ENCODE measurements at places on chromosomes 1 and 21.

- H3K4me3 ChIP-seq, result no peak overlapping the region
- DNase-seq, result no peak
- H3K4me1 ChIP-seq, result no peaks in the 10 kb centered on the region
- no peak overlapping the region for H3K27ac ChIP-seq
- no peaks in the 10 kb centered on the region for H3K36me3 ChIP-seq
These were observed 139.2 kb downstream of the NTMT2 start for GRCh38 chr1:170284951-170285350.

DNA sequence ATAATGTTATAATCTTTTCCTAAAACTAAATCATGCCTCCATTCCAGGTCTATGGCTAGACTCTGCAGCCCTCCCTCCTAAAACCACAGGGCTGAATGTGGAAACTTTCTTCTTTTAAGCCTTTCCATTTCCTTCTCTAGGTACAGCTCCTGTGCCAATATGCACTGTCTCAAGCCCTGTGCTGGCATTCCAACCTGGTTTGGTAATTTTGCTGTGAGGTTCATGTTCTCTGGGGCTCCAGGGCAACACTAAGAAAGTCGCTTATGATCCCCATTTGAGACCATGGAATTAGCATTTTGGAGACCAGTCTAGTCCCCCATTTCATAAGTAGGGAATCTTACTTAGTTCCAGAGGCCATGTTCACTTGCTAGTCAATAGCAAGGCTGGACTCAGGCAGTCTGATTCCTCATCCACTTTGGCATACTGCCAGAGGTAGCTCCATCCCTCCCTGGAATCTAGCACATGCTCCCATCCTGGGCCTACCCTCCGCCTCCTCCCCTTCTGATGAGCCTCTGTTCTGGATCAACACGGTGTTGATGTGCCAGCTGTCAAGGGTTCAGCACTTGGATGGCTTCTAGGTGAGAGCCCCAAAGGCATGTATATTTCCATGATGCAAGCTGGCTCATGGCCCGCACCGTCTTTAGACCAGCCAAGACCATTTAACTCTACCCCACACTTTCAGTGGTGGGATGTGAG, 36.5 kb downstream of the ZMYND12 start:
- DNase-seq, result no peak
- H3K36me3 ChIP-seq, result no peaks in the 10 kb centered on the region
- H3K4me3 ChIP-seq, result no peak overlapping the region
- no peak overlapping the region for H3K27ac ChIP-seq
- no peaks in the 10 kb centered on the region for H3K4me1 ChIP-seq
- H3K27me3 ChIP-seq, result peaks cover 39% of the 10 kb centered on the region

DNA sequence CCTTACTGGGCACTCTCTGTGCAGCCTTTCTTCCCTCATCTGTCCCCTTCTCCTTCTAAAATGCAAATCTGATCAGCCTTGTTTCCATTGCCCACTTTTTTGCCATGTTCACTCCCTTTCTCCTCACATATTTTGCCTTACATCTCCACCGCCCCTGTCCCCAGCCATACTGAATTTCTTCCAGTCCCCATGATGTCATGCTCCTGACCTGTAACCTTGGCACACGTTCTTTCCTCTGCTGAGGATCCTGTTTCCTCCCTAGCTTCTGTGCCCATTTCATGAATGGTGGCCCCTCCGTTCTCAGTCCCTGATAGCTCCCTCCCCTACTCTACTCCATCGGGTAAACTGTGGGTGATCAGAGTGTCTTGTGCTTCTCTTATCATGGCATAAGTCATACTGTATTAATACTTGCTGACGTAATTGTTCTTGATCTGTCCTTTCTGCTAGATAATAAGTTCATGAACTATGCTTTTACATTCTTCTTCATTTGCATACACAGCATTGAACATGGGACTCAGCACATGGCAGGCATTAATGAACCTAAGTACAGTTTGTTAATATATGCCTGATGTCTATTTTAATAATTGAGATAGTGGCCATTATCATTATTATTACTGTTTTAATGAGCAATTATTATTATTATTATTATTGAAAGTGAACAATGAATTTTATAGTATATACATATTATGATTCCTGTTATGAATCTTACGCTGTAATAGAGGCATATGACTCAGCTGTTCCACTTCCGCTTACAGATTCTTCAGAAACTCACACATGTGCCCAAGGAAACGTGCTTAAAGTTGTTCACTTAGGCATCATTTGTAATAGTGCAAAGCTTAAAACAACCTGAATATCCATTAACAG, 28.5 kb downstream of the MAP3K21 start:
- DNase-seq, result no peak
- peaks cover 11% of the 10 kb centered on the region for H3K4me1 ChIP-seq
- H3K36me3 ChIP-seq, result peaks cover 3% of the 10 kb centered on the region
- no peaks in the 10 kb centered on the region for H3K27me3 ChIP-seq
- H3K27ac ChIP-seq, result no peak overlapping the region
- H3K4me3 ChIP-seq, result no peak overlapping the region

GRCh38 chr1:175597969-175598765, 145.2 kb downstream of the TNR start:
- H3K27me3 ChIP-seq, result peaks cover 15% of the 10 kb centered on the region
- no peaks in the 10 kb centered on the region for H3K36me3 ChIP-seq
- peaks cover 13% of the 10 kb centered on the region for H3K4me1 ChIP-seq
- H3K27ac ChIP-seq, result no peak overlapping the region

GRCh38 chr1:179921981-179922872, 32.4 kb upstream of the CEP350 start:
- peaks cover 52% of the 10 kb centered on the region for H3K36me3 ChIP-seq
- DNase-seq, result no peak
- H3K4me1 ChIP-seq, result peaks cover 5% of the 10 kb centered on the region
- no peaks in the 10 kb centered on the region for H3K27me3 ChIP-seq
- no peak overlapping the region for H3K4me3 ChIP-seq

DNA sequence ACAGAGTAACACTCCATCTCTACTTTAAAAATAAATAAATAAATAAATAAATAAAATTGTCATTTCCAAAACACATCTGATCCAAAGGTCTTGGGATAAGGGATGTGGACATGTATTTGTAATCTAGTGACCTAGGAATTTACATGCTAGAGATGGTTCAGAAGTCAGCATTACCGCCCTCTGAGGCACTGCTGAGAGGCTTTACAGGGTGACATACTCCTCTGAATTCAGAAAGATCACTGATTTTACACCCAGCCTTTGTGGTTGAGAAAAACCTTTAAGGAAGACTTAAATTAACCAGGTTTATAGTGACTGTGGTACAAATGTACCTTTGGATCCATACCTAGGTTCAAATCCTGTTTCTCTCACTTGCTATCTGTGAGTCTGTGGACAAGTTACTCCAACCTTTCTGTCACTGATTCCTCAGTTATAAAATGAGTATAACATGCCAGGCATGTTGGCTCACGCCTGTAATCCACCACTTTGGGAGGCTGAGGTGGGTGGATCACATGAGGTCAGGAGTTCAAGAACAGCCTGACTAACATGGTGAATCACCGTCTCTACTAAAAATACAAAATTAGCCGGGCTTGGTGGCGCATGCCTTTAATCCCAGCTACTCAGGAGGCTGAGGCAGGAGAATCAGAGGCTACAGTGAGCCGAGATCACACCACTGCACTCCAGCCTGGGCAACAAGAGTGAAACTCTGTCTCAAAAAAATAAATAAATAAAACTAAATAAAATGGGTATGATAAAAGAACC, 20.1 kb downstream of the OSBPL9 start:
- no peaks in the 10 kb centered on the region for H3K27me3 ChIP-seq
- no peak overlapping the region for H3K4me3 ChIP-seq
- no peak for DNase-seq

DNA sequence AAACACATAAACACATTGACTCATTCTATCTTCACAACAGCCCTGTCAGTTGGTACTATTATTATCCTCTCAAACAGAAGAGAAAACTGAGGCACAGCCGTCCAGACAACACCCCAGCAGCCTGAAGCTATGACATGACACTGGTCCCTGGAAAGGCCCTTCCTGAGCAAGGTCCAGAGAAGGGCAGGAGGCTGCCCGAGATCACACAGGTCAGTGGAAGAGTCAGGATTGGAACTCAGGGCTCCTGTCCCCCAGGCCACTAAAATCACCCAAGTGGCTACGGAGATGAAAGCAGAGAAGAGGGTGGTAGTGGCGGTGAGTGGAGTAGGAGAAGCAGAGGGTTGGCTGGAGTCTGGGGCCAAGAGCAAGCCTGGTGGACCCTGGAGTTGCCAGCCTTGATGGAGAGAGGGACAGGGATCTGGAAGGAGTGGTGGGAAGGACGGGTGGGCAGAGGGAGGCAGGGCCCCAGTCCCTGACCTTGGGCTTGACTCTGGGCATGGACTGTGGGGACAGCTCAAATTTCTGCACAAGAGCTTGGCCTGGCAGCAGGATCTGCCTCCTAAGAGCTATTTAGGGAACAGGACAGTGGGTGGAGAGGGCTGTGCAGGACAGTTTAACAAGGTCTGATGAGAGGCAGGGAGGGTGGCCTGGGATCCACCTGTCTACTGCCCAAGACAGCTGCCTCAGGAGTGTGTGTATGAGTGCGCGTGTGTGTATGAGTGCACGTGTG, 15.8 kb downstream of the MYOM3 start:
- no peak overlapping the region for H3K4me3 ChIP-seq
- H3K27ac ChIP-seq, result no peak overlapping the region
- H3K36me3 ChIP-seq, result no peaks in the 10 kb centered on the region

GRCh38 chr1:182785181-182785580, 4.4 kb upstream of the NPL start:
- DNase-seq, result no peak
- no peak overlapping the region for H3K4me3 ChIP-seq
- H3K27me3 ChIP-seq, result peaks cover 7% of the 10 kb centered on the region
- H3K4me1 ChIP-seq, result peaks cover 6% of the 10 kb centered on the region
- H3K36me3 ChIP-seq, result peaks cover 8% of the 10 kb centered on the region

GRCh38 chr1:16134066-16134801, 21.6 kb downstream of the EPHA2 start:
- no peaks in the 10 kb centered on the region for H3K4me1 ChIP-seq
- H3K27ac ChIP-seq, result no peak overlapping the region

- no peaks in the 10 kb centered on the region for H3K27me3 ChIP-seq
- H3K4me3 ChIP-seq, result no peak overlapping the region
- peaks cover 11% of the 10 kb centered on the region for H3K4me1 ChIP-seq
These were observed 116.6 kb upstream of the PRDX6 start for GRCh38 chr1:173360487-173361063.

DNA sequence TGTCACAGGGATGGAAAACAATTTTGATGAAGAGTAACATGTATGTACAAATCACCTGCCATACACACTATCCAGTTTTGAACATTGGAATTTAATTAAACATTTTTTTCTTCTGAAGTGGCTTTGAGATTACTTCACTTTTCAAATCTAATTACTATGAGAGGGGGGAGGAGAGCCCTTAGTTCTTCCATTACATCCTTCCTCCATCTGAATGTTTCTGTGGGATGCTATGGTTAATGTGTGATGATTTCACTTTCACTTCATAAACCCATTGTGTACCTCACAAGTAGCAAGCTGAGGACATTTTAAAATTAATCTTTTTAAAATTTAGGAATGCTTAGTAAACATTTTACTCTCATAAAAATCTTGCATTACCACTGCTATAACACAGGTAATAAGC, 156.9 kb downstream of the RUNX1 start:
- peaks cover 29% of the 10 kb centered on the region for H3K36me3 ChIP-seq
- H3K4me3 ChIP-seq, result no peak overlapping the region
- H3K27me3 ChIP-seq, result no peaks in the 10 kb centered on the region
- no peak overlapping the region for H3K27ac ChIP-seq
- DNase-seq, result no peak
- H3K4me1 ChIP-seq, result peaks cover 40% of the 10 kb centered on the region

DNA sequence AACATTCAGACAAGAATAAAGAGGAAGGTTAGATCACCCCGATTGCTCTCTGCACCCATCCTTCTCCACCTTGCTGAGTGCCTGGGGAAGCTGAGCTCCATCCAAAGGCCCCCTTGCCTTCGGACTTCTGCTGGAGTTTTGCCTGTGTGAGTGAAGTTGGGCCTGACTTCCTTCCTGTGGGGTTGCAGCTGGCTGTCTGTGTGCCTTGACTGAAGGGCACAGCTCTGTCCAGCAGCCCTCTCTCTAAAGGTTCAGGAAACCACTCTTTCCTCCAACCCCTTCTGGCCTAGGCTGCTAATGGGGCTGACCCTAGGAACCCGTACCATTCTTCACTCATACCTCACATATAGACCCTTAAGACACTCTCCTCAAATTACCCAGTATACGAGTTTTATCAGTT, 173.4 kb upstream of the HMCN1 start:
- no peak for DNase-seq
- H3K27ac ChIP-seq, result peak overlapping the region; percentile 92
- H3K4me1 ChIP-seq, result peaks cover 30% of the 10 kb centered on the region
- H3K36me3 ChIP-seq, result peaks cover 11% of the 10 kb centered on the region
- peak overlapping the region; percentile 73 for H3K4me3 ChIP-seq

DNA sequence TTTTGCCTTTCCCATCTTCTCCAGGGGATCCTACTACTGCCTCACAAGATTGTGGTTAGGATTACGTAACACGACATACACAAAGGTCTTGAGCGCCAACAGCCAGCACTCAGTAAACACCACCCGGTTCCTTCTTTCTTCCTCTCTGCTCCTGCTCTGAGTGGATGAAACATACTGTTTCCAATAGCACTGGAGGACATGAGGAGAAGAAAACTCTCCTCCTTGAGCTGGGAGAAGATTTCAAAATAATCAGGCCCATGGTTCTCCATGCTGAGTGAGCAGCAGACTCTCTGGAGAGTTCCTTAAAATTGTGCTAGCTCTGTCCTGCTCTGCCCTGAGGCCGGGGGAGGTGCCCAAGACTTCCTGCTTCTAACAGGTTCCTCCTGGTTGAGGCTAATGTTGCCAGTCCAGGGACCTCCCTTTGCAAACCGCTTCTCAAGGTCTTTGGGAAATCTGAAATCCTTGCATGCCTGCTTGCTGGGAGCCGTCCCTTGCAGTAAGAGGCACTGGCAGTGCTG, 29.4 kb upstream of the MX1 start:
- H3K27ac ChIP-seq, result peak overlapping the region; percentile 17
- peaks cover 42% of the 10 kb centered on the region for H3K36me3 ChIP-seq
- H3K27me3 ChIP-seq, result no peaks in the 10 kb centered on the region
- no peak overlapping the region for H3K4me3 ChIP-seq
- no peaks in the 10 kb centered on the region for H3K4me1 ChIP-seq

GRCh38 chr1:7026169-7026568, 240.9 kb downstream of the CAMTA1 start:
- H3K4me1 ChIP-seq, result no peaks in the 10 kb centered on the region
- no peak for DNase-seq
- H3K27ac ChIP-seq, result no peak overlapping the region
- no peak overlapping the region for H3K4me3 ChIP-seq

DNA sequence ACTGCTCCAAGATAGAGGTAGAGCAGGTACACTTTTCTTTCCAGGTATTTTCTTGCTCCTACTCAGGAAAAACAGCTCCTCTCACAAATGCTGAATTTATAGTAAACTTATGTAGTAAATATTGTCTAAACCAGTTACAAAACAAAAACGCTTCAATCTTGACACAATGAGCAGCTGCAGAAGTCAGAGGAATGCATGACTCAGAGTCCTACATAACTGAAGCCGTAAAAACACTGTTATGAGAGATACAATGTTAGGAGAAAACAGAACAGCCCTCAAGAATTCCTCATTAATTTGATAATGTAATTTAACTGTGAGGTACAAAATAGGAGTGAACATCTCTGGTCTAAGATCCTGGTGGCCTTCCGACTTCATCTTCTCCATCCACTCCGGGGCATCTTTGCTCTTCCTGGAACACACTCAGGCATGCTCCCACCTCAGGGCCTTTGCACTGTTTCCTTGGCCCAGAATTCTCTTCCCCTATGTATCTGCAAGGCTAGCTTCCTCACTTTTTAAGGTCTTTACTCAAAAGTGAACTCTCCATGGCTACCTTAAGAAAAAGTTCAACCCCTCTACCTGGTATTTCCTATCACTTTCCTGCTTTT, 138.5 kb downstream of the SLC45A1 start:
- no peaks in the 10 kb centered on the region for H3K36me3 ChIP-seq
- no peak overlapping the region for H3K4me3 ChIP-seq
- no peak for DNase-seq
- H3K4me1 ChIP-seq, result peaks cover under 1% of the 10 kb centered on the region
